ENCODE measurements at places on chromosomes 4 and X.

DNA sequence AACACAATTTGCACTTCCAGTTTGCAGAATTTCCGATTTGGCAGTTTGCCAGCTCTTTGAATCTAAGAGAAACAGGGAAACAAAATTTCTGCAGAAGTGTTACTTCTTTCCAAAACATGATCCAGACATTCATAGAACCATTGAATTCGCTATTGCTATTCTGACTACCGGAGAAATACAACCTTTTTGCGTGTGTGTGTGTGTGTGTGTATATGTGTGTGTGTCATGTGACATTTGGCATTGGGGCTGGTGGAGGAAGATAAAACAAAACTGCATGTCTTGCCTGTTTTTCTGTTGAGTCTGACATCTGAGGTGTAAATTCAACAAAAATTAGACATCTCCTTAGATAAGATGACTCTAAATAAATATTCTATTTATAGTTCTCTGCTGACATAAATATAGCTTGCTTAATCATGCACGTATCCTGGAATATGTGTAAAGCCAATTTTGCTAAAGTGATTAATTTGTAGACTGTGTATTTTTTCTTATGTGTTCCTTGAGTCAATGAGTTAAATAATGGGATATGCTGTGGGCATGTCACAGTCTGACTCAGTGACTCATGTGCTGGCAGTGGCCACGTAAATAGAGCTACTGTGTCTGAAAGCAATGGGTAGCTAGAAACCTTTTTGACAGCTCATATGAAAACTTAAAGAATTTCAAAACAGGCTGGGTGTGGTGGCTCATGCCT lies 98.9 kb downstream of the HPGD start:
- DNase-seq = no peak

DNA sequence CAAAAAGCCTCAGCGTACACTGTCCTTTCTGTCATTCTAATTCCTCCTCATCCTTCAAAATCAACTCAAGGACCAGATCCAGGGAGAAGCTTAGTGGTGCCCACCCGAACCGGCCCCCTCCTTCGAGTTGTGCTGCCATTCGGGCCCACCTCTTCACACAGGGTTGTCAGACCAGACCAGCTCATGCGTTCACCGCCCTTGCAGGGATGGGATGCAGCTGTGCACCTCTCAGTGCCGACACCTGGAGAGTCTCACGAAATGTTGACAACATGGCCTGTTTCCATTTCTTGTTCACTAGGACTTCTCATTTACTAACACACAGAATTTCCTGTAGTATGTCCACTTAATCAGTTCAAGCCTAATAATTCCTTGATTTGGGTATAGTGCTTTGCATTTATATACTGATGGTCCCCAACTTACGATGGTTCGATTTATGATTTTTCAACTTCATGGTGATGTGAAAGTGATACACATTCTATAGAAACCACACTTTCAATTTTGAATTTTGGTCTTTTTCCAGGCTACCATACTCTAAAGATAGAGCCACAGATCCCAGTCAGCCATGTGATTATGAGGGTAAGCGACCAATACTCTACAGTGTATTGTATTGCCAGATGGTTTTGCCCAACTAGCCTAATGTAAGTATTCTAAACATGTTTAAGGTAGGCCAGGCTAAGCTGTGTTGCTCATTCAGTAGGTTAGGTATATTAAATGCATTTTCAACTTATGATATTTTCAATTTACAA lies 23.3 kb downstream of the PKD2 start:
- DNase-seq = no peak

DNA sequence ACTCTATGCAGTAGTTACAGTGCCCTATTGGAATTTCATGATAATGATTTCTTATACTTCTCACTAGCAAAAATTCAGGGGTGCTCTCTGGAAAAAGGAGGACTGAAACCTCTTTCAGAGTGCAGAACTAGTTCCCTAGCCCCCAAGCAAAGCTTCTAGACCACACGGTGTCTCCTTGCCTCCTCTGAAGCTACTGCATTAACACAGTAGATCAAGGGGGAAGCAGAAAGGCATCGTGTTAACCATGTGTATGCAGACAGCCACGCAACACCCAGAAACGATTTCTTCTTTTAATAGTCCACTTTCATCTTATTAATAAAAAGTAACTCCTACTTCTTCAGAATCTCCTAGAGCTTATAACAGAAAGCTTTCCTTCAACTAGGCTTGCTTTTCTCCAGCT lies 44.7 kb downstream of the MAML3 start:
- no peak for DNase-seq

DNA sequence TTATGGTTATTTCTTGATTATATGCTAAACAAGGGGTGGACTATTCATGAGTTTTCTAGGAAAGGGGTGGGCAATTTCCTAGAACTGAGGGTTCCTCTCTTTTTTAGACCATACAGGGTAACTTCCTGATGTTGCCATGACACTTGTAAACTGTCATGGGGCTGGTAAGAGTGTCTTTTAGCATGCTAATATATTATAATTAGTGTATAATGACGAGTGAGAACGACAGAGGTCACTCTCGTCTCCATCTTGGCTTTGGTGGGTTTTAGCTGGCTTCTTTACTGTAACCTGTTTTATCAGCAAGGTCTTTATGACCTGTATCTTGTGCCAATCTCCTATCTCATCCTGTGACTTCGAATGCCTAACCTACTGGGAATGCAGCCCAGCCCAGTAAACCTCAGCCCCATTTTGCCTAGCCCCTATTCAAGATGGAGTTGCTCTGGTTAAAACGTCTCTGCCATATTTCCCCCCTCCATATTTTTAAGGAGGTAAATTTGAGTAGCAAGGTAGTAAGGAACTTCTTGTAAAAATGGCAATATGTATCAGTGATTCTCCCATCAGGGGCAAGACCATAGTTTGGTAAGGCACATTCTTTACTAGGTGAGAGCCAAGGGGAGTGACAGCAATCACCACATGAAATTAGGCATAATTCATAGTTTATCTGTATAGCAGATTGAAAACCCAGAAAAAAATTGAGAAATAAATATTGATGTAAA lies 2.6 kb downstream of the CXCL2 start:
- DNase-seq = no peak

GRCh38 chr4:926538-926937 lies 5.6 kb downstream of the GAK start:
- DNase-seq = no peak

DNA sequence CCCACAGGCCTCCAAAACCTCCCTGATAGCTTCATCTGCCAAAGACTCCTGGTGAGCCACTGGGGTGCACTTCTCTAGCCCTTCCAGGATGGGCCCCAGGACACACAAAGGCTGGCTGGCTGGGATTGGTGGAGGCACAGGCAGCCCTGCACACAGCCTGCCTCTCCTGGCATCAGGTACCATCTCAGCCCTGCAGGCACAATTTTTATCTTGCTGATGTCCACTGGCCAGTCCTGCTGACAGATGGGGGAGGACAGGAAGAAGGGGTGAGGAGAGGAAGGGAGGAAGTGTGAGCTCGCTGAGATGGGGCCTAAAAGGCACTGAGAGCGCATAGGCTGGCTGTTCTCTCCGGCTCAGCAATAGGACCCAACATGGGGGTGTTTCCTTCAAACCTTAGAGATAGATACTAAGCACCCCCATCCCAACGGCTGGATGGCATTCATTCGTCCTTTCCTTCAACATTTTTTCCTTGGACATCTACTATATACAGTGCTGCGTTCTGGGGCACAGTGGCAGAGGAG lies 92.7 kb downstream of the PJA1 start:
- DNase-seq = no peak

Measured in SK-N-DZ (cell line).